ENCODE measurements at places on chromosomes 4 and X.

- DNase-seq: no peak
Observed at GRCh38 chr4:23355258-23355657, 534.6 kb downstream of the PPARGC1A start.

DNA sequence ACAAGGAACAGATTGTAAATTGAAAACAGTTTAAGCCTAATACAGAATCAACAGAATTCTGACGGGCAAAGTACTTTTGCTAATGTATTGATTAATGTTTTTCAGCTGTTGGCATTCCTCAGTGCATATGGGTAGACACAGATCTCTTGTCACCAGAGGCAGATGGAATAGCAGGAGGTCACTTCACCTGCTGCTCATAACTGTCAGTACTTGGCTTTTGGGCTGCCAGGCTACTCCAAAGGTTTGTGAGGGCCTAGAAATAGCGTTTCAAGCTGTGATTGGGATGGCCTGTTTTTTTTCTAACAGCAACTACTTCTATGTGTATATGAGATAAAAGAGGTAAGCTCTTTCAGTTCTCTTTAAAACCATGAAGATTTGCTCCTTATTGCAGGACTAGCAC, 307.5 kb upstream of the ANXA10 start:
- no peak for DNase-seq

DNA sequence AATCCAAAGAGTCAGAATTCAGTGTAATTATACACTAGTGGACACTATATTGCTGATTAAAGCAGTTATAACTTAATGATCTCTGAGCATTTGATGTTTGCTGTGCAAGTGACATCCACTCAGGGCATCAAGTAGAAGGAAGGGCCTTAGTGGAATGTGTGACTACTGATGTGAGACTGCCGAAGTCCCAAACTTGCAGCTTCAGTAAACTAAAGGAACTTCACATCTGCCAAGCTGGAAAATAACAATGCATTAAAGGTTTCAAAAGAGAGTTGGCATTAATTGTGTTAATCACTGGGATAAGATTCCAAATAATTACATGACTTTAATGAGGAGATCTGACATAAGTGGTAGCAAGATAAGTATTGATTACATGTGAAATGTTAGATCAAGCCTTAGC, 52.5 kb upstream of the SLC25A4 start:
- DNase-seq: no peak

DNA sequence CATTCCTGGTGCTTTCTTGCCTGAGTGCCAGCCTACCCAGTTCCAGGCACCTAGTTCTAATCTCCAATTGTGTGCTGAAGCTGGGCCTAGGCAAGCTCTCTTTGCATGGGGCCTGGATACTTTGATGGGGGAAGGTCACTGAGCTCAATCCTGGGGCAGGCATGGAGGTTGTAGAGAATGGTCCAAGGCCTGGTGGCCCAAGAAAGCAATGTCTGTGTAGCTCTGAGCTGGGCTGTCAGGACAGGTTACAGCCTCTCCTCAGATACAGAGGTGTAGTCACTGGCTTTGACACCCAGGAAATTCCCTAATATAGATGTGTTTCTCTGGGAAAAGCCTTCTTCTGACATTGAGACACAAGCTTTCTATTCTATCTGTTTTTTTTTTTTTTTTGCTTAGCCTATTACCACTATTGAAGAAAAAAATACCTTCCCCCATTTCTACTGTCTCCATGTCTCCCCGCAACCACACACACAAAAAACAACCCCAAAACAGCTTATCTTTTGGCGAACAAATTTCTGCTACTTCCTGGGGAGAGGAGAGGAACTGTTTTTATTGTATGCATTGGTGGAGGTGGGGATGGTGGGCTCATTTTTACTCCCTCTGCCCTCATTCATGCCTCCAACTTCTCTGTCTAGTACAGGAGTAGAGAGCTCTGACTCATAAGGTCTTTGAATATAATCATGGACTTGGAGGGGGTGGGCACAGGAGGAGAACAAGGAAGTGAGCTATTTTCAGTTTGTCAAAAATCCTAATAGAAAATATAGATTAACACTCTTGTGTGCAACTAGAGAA, 66.7 kb upstream of the DHX15 start:
- DNase-seq: no peak

DNA sequence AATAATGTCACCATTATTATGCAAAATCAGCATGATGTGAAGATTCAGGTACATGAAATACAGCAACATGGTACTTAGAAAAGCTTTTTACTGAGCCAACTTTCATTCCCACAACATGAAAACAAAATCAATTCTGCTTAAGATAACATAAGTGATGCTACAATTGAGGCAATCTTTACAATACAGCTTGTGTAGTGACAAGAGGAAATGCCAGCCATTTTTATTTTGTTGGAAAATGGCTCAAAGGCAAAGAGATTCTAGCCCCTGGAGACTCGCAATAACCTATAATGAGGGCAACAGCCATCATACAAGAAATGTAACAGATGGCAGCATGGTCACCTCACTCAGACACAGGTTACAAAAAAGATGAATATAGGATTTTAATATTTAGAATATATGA, 560.4 kb downstream of the SPOCK3 start:
- DNase-seq: no peak

- DNase-seq: no peak
Observed at GRCh38 chr4:156733582-156733981, 238.0 kb downstream of the PDGFC start.

GRCh38 chr4:180530787-180531186, 1712.4 kb upstream of the TENM3 start:
- no peak for DNase-seq

DNA sequence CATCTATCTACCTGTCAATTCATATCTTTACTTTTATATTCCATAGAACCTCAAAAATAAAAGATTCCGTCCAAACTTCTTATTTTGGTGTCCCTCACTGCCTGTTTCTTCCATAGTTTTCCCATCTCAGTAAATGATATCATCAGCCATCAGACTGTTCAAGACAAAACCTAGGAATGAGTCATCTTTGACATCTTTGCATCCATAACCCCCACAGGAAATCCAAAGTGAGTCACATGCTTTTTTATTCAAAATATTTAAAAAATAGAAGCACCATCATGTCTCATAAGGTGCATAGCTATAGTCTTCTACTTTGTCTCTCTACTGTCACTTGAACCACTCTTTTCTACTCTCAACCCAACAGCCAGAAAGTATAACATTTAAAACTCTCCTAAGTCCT, 29.9 kb upstream of the CXXC4 start:
- no peak for DNase-seq

GRCh38 chrX:97637289-97637688, 753.6 kb downstream of the RPA4 start:
- no peak for DNase-seq

DNA sequence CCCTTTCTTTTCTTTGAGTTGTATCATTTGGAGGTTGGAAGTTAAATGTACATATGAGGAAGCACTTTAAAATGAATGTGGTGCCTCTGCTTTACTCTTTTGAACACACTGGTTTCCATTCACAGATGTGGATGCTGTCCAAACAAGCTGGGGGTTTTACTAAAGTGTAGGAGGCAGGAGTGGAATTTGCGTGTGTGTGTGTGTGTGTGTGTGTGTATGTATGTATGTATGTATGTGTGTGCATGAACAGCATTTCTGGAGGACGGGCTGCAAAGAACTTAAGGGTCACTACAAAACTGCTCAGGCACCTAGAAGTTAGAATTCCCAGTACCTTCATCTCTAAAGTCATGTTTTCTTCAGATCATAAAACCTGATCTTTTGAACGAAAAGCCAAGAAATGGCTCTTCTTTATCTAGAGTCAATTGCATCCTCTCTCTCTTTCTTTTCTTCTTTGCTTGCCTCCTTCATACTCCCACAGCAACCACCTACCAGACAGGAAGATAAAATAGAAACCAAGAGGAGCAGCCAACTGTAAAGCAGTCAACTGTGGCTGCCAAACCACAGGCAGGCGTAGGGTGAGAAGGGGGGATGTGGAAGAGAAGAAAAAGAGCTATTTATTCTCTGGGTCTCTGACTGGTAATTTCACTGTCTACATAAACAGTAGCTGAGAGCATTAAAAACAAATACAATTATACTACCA, 177.0 kb upstream of the RASGEF1B start:
- no peak for DNase-seq

- peak; percentile 18 for DNase-seq
Observed at GRCh38 chr4:84681486-84682274, 98.8 kb downstream of the CDS1 start.

GRCh38 chr4:180422989-180423711, 1820.1 kb upstream of the TENM3 start:
- no peak for DNase-seq

Data from T47D (cell line).